Activated CD8-positive, alpha-beta memory T cell treated with anti-CD3 and anti-CD28 coated beads, Interleukin-2, amount 50 U/mL, for 4 hours (primary cell): ENCODE measurements at places on chromosomes 12 and 14.

DNA sequence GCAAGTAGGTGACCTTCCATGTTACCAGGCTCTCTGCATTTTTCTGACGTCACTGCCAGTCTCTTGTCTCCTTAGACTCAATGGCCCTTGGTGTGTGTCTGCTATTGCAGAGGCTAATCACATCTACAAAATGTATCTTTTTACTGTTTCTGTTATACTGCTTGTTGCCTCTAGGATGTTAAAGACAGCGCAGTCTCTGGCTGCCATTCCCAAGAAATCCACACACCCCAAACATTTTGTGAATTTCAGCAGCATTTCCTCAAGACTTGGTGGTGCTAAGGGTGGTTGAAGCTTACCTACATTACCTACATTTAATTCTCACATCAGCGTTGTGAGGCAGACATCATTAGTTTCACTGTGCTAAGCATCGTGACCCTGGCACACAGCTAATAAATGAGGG, 87.2 kb downstream of the C12orf75 start:
- no peak for DNase-seq

DNA sequence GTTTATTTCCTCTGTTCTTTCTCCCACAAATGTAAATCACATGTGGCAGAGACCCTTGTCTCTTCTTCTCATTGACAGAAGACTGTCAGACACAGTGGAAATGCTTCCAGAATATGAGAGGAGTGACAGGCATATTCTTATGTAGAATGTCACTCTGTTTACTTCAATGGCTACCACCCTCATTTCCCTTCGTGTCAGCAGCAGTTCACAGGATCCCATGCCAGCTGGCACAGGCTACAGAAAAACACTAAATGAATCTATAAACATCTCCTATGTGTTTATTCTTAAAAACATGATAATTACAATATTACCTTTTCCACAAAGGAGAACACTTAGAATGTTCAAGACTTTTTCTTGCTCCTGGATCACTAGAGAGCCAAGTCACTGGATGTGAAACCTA, 183.8 kb upstream of the CNTN1 start:
- no peak for DNase-seq

DNA sequence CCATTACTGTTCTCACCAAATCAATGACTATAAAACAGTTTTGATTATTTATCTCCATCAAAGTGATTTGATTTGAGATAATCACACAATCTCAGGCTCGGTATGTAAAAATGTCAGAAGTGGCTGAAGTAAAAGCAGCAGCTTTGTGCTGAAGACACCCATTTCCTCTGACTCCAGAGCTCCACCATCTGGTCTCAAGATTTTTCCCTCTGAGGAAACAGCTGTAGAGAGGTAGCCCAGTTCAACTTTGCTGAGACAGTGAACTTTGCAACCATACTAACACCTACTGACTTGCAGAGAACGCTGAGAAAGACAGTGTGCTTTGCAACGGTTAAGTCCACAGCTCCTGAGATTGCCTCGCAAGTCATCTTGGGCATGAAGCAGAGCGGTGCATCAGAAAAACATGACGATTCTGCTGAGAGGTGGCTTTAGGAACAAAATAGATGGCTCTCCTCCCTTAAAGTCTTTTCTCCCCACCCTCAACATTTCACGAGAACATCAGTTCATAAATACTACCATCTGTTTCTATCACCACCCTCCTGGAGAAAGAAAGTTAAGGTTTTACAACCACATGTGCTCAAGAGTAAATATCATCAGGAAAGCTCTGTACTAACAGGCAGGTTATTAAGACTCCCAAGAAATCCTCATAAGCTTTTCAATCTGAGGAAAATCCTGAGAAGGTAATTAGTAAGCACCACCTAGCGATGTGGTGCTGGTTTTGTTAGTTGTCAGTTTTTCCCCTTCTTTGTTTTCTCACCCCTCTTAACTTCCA, 34.8 kb downstream of the HIGD1C start:
- DNase-seq: no peak

- no peak for DNase-seq
Observed at GRCh38 chr14:32397861-32398640, 69.0 kb downstream of the AKAP6 start.
